ENCODE measurements at places on chromosomes 5 and 9.

GRCh38 chr9:134923466-134923865 is 5.8 kb upstream of the FCN1 start:
- DNase-seq, result no peak

DNA sequence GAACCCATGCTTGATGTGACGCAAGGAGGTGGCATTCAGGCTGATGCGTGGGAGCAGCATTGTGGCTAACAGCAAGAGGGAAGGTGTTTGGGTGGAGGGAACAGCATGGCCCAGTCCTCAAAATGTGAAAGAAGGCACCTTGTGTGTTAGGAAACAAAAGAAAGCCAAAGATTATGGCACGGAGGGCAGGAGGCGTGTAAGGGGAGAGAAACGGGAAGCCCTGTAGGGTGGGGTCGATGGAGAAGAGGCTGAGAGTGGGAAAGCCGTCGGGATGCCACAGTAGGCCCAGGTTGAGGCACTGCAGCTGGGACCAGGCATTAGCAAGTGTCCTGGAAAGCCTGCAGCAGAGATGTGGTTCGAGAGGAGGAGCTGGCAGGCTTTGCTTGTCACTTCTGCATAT is 241.1 kb downstream of the GADD45G start:
- no peak for DNase-seq

- no peak for DNase-seq
Observed at GRCh38 chr9:85964526-85964925, 23.6 kb downstream of the NAA35 start.

GRCh38 chr9:109182550-109182939 is 15.5 kb upstream of the FRRS1L start:
- DNase-seq, result no peak

GRCh38 chr5:54083851-54084250 is 226.5 kb downstream of the ARL15 start:
- no peak for DNase-seq

DNA sequence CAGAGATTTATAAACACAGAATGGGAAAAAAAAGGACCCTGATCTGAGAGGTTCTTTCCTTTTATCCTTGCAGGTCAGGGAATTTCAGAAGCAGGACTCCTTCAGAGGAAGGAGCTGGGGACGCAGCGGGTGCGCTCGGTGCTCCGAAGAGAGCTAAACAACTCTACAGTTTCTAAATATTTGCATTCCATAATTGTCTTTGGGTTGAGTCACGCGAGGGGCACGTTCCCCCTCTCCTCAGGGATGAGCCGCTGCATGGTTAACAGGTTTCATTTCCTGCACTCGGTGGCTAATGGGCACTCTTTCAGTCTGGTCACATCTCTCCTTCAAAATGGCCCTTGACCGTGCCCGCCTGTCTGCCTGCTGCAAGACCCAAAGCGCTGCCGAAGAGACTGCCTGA is 165.0 kb upstream of the HMHB1 start:
- DNase-seq, result no peak

- no peak for DNase-seq
Observed at GRCh38 chr9:6689893-6690674, 44.6 kb upstream of the GLDC start.

DNA sequence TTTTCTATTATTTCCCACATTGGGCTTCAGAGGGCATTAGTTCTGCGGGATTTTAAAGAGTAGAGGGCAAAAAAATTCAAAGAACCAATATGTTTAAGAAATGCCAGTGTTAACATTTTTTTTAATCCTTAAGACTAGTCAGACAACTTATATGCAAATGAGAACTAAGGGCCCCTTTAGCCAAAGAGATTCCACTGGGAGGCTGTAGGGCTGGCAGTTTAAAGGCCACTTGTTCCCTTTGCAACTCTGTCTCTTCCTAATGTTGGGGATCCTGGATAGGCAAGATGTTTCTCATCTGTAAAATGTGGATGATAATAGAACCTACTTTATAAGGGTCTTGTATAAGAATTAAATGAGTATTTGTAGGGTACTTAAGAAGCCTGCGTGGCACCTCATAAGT is 1395.9 kb downstream of the PTPRD start:
- DNase-seq, result no peak

GRCh38 chr9:7173139-7173538 is 415.4 kb downstream of the KDM4C start:
- DNase-seq, result no peak

DNA sequence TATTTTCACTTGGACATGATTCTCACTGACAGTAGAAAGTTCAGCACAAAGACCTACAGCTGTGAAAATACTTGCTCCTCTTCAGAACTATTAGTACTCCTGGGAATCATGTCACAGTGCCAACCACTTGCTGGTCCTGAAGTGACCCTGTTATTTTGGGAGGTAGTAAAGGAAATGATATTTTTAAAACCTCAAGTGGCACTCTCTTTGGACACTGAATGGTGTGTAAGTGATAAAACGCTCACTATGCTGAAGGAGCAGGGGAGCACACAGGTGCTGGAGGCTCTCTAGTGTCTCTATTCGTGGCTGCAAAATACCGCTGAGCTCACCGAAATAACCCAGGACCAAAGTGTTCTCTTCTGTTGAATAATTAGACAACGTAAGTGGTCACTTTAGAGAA is 76.9 kb upstream of the SPATA31D4 start:
- DNase-seq, result no peak

DNA sequence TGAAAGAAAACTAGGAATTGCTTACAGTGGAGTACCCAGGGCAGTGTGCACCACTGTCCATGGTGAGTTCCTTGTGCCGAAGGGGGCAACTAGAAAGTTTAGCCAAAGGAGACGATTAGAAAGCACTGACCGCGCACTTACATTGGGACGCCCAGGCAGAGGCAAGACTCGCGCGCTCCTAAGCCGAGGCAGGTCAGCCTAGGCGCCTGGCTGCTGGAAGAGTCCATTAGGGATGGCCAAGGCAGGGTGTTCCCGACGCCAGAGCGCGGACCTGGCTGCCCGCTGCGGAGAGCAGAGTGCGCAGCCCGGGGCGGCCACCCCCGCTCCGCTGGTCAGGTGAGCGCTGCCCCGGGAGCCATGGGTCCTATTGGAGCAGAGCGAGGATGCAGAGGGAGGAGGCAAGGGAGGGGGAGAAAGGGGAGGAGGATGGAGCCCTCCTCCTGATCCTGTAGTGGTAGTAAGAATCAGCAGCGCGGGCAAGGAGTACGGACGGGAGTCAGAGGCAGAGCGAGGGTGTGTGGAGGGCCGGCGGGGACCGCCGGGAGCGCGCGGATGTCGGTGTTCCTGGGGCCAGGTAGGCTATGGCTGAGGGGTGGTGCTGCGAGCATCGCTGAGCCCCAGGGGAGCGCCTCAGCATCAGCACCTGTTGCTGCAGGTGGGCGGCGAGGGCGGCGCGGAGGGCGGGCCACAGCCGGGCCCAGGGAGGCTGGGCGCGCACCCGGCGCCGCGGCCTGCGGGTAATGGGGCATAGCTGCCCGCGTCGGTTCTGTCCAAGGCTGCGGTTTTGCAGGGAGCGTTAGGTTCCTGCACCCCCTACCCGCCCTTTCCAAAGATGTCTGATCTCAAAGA is at the start of gene ADGRV1:
ADGRV1 (plus strand) TSS at position 454 of the 849 bp plus-strand sequence; CDS start at position 553, 99 bp downstream.
- DNase-seq, result peak; percentile 91

- DNase-seq, result no peak
Observed at GRCh38 chr5:142384014-142384413, 59.2 kb upstream of the SPRY4 start.

DNA sequence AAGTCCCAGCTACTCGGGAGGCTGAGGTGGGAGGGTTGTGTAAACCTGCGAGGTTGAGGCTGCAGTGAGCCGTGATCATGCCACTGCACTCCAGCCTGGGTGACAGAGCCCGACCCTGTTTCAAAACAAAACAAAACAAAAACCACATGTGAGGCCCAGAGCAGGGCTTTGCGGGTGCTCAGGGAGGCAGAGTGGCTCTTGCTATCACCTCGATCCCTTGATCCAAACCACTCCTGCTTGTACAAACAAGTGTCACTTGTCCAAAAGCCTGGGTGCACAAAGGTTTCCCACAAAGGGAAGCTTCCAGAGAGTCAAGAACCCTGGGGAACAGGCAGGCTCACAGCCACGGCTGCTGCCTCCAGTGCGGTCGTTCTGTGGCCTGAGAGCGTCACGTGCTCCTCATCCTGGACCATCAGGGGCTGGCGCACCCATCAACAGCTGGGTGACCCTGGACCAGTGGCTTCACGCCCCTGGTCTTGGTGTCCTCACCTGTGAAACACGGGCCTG is 162.7 kb downstream of the C9orf50 start:
- no peak for DNase-seq

DNA sequence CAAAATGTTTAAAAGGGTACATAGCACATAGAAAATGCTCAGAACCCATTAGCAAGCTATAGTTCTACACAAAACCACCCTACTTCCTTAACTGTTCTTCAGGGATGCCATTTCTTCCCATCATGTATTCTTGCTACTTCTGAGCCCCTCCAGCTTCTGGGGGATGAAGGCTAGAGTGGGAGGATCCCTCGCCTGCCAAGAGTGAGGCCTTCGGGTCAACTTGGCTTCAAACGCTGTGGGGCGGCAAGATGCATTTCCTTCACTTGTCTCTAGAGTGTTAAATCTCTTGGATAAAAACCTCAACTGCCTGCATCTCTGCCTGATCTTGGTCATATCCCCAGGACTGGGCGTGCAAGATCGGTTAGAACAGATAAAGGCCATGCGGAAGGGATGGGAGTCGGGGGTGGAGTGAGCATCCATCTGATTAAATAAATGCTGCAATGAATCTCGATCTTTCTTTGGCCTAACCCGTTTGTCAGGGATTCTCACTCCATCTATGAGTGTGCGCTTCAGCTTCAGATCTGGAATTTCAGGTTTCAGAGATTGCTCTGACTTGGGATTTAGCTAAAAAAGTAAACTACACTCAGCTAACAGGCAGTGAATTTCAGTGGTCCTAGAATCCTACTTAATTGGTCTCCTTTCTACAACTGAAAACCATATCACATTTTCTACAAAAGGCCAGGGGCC is 118.0 kb upstream of the PANK3 start:
- DNase-seq, result no peak

- no peak for DNase-seq
Observed at GRCh38 chr5:83377131-83377865, 94.2 kb upstream of the VCAN start.

GRCh38 chr5:61991866-61992265 is 314.1 kb upstream of the KIF2A start:
- no peak for DNase-seq

DNA sequence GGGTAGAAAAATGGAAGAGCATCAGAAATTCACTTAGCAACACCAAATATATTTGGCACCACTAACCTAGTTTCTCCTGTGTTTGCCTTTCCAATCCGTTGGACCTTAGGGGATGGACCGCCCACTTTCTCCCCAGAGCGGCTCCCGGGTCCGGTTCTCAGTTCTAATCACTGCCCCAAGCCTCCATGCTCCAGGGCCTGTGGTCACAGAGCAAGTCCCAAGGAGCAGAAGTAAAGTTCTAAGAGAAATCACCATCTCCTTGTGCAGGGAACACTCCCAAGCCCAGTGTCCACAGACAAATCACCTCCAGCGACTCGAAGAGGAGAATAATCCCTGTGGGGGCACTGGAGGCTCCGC is 728 bp upstream of the SLC1A1 start:
- no peak for DNase-seq

GRCh38 chr5:142215915-142216681 is 107.5 kb downstream of the NDFIP1 start:
- no peak for DNase-seq

DNA sequence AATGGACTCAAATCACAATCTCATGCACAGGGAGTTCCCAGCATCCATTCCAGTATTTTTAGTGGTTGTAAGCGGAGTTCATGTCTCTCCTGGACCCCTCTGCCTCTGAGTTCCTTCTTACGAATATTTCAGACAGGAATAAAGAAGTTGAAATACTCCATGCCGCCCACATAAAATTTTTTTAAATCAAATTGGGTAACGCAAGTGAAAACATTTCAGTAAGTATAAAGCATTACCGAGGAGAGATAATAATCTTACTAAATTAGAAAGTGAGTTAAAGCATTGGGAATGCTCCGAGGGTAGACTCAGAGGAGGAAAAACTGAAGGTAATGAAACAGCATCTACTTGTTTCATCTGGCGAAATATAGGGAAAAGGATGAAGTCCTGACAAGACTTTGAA is 317.6 kb downstream of the ARRDC3 start:
- no peak for DNase-seq

DNA sequence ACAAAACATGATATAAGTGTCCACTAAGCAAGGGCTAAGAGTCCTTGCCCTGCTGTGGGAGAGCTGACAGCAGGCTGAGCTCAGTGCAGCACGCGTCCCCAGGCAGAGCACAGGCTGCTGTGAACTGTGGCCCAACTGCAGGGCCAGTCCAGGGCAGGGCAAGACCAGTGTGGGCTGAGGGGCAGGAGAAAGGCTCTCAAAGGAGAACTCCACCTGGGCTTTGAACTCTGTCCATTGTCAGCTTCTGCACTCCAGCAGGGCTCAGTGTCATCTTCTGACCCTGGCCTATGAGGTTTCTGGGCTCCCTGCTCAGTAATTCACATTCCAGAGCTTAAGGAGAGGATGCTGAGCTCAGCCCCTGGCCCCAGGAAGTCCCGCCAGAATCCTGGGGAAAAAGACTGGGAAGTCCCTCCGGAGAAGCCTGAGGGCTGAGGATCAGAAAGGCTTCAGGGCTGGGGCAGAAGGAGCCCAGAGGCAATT is 37.4 kb downstream of the LHFPL2 start:
- no peak for DNase-seq
